Liver (tissue), 10 donors: ENCODE measurements at places on chromosomes 3 and 15. TPM values are rescaled to one million over a fixed set of nuclear protein-coding genes. Genes with fewer than 3 reads are reported as not detected.

- no peaks in the 10 kb centered on the region for H3K4me1 ChIP-seq
- H3K4me3 ChIP-seq, result no peak overlapping the region
- no peak for DNase-seq
- H3K36me3 ChIP-seq, result no peaks in the 10 kb centered on the region
- H3K27ac ChIP-seq, result no peak overlapping the region
Observed at GRCh38 chr3:8576841-8577571, 67.6 kb downstream of the SSUH2 start.

DNA sequence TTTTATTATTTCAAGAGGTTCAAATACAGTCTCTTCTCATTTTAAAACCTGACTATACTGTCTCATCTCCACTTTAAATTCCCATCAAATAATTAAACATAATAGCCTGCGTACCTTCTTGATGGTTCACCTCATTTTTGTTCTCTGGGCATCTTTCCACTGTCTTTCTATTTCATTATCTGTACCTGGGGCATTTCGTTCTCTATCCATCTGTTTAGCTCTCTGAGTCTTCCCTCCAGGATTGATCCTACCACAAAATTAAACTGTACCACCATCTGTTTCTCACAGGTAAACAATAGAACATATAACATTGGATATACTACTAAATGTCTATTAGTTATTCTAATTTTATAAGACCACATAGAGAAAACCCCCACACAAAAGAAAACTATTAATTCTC lies 1331.4 kb downstream of the NSUN3 start:
- no peak overlapping the region for H3K27ac ChIP-seq
- no peaks in the 10 kb centered on the region for H3K27me3 ChIP-seq
- H3K4me1 ChIP-seq, result no peaks in the 10 kb centered on the region
- no peaks in the 10 kb centered on the region for H3K36me3 ChIP-seq
- no peak overlapping the region for H3K4me3 ChIP-seq

DNA sequence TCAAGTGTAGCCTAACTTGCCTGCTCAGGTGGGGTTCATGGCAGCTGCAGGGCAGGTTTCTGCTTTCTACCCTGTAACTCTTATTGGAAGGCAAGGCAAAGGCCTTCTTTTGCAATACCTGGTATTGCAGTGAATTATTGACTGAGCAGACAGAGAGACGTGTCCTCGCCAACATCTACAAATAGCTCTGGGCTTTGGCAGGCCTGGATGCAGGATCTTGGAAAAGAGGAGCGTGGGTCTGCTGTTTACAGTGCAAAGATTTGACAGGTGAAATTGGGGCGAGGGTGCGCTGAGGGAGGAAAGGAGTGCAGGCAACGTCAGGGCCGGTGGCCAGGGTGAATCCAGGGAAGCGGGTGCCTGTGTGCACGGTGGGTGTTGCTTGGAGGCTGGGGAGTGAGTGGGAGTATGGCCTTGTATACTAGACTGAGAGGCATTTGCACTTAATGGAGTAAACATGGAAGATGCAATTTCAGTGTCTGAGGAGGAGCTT lies 44.5 kb downstream of the ST6GAL1 start:
- peaks cover 51% of the 10 kb centered on the region for H3K4me1 ChIP-seq
- H3K36me3 ChIP-seq, result peaks cover 4% of the 10 kb centered on the region
- peak overlapping the region; percentile 98 for H3K27ac ChIP-seq
- H3K27me3 ChIP-seq, result no peaks in the 10 kb centered on the region
- DNase-seq, result peak; percentile 53

- H3K36me3 ChIP-seq, result peaks cover 4% of the 10 kb centered on the region
- H3K27me3 ChIP-seq, result no peaks in the 10 kb centered on the region
- no peaks in the 10 kb centered on the region for H3K4me1 ChIP-seq
- no peak for DNase-seq
Observed at GRCh38 chr15:44726568-44727484, 9.5 kb upstream of the TRIM69 start.

DNA sequence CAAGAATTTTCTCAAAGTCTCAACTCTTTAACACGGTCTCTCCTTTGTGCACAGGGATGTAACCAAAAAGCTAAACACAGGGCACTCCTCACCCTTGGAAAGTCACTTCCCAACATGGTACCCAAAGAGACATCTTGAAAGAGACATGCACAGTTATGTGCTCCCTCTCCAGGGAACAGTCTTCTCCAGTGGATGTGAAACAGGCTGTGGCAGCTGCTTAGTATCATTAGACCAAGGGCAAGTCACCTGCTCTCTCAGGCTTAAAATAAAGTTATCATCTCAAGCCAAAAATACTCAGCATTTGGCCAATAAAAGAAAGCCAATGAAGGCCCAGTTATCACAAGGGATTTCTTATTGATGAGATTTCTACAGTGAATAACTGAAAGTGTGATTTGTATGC lies 128.3 kb downstream of the WDR76 start:
- no peak overlapping the region for H3K4me3 ChIP-seq
- no peak overlapping the region for H3K27ac ChIP-seq
- H3K27me3 ChIP-seq, result peaks cover 2% of the 10 kb centered on the region
- H3K36me3 ChIP-seq, result no peaks in the 10 kb centered on the region

DNA sequence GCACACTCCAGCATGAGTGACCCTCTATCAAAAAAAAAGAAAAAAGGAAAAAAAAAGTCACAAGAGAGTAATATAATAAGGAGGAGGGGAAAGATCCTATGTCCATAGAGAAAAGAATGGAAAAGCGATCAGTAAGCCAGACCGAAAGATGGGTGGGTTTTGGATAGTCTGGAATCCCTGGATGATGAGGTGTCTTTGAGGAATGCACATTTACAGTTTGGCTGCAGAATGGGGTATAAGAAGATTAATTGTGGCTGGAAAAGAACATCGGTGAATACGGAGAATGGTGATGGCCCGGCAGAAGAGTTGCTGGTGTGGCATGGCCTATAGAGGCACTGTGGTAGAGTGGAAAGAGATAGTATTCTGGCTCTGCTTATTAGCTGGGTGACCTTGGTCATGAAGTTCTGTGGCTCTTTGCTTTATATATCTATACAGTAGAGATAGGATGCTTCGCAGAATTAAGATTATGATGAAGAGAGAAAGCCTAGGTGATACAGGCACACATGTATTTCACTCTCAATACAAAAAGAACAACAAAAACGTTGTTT lies 187.9 kb downstream of the AKAP13 start:
- no peak for DNase-seq
- H3K27me3 ChIP-seq, result no peaks in the 10 kb centered on the region
- peaks cover 6% of the 10 kb centered on the region for H3K4me1 ChIP-seq
- no peak overlapping the region for H3K4me3 ChIP-seq
- H3K27ac ChIP-seq, result no peak overlapping the region
- no peaks in the 10 kb centered on the region for H3K36me3 ChIP-seq

GRCh38 chr3:9399746-9400145 lies 2.3 kb downstream of the SETD5 start:
- peak; percentile 45 for DNase-seq
- peak overlapping the region; percentile 98 for H3K27ac ChIP-seq
- H3K4me3 ChIP-seq, result peak overlapping the region; percentile 85

- H3K4me1 ChIP-seq, result peaks cover 5% of the 10 kb centered on the region
- peaks cover 19% of the 10 kb centered on the region for H3K27me3 ChIP-seq
- no peak for DNase-seq
- H3K27ac ChIP-seq, result no peak overlapping the region
- H3K36me3 ChIP-seq, result no peaks in the 10 kb centered on the region
- no peak overlapping the region for H3K4me3 ChIP-seq
Observed at GRCh38 chr15:34494084-34494399, 56.4 kb upstream of the GOLGA8A start.

GRCh38 chr3:123800362-123800682 lies 83.8 kb downstream of the MYLK start:
- no peaks in the 10 kb centered on the region for H3K27me3 ChIP-seq
- peaks cover 3% of the 10 kb centered on the region for H3K4me1 ChIP-seq
- no peak overlapping the region for H3K4me3 ChIP-seq
- no peaks in the 10 kb centered on the region for H3K36me3 ChIP-seq
- no peak for DNase-seq
- H3K27ac ChIP-seq, result no peak overlapping the region

DNA sequence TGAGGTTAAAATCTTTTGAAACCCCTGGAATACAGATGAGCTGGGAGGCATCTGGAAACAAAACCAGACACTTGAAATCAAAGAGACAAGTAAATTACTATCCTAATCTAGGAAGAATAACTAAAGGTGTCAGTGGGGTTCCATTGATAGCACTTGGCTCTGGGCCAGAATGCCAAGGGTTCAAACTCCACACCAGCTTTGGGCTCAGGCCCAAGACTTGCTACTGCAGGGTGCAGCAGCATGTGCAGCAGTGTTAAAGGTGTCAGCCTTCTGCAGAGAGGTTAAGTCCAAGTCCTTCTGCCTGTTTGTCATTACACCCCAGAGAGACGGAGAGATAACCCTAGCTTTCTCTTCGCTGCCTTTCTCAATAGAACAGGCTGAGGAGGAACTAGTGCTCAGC lies 273.9 kb downstream of the TIGIT start:
- H3K27me3 ChIP-seq, result no peaks in the 10 kb centered on the region
- no peaks in the 10 kb centered on the region for H3K36me3 ChIP-seq
- no peak overlapping the region for H3K4me3 ChIP-seq

- no peaks in the 10 kb centered on the region for H3K36me3 ChIP-seq
- no peaks in the 10 kb centered on the region for H3K4me1 ChIP-seq
- no peak overlapping the region for H3K27ac ChIP-seq
- H3K4me3 ChIP-seq, result no peak overlapping the region
- no peaks in the 10 kb centered on the region for H3K27me3 ChIP-seq
Observed at GRCh38 chr3:85304360-85304964, 345.7 kb downstream of the CADM2 start.

- H3K27ac ChIP-seq, result no peak overlapping the region
- no peaks in the 10 kb centered on the region for H3K4me1 ChIP-seq
- H3K36me3 ChIP-seq, result no peaks in the 10 kb centered on the region
- no peak overlapping the region for H3K4me3 ChIP-seq
Observed at GRCh38 chr3:129330409-129330808, 51.7 kb downstream of the HMCES start.

DNA sequence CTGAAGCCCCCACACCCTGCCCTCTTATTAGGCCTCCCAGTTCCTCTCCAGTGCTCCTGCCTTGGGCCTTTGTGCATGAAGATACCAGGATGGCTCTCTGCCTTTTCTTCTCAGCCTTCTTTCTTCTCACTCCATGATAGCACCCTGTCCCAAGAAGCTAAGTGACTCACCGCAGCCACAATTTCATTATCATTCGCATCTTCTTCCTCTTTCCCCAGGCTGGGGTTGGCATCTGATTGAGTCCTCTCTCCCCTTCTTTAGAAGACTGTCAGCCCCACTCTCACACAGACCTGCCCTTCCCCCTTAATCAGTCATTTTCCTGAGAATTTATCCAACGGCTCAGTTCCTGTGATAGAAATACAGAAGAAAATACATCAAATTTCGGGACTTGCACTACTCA lies 102.0 kb downstream of the STAC start:
- no peaks in the 10 kb centered on the region for H3K27me3 ChIP-seq
- no peaks in the 10 kb centered on the region for H3K4me1 ChIP-seq
- no peak overlapping the region for H3K27ac ChIP-seq
- no peak for DNase-seq
- no peak overlapping the region for H3K4me3 ChIP-seq

- no peak overlapping the region for H3K27ac ChIP-seq
- H3K27me3 ChIP-seq, result no peaks in the 10 kb centered on the region
- H3K4me3 ChIP-seq, result no peak overlapping the region
- no peaks in the 10 kb centered on the region for H3K4me1 ChIP-seq
Observed at GRCh38 chr15:70576696-70577095, 186.7 kb downstream of the UACA start.

GRCh38 chr3:59774634-59775033 lies 724.8 kb upstream of the CFAP20DC start:
- no peaks in the 10 kb centered on the region for H3K36me3 ChIP-seq
- no peaks in the 10 kb centered on the region for H3K4me1 ChIP-seq
- H3K27ac ChIP-seq, result no peak overlapping the region
- H3K4me3 ChIP-seq, result no peak overlapping the region
- no peak for DNase-seq
- H3K27me3 ChIP-seq, result no peaks in the 10 kb centered on the region

DNA sequence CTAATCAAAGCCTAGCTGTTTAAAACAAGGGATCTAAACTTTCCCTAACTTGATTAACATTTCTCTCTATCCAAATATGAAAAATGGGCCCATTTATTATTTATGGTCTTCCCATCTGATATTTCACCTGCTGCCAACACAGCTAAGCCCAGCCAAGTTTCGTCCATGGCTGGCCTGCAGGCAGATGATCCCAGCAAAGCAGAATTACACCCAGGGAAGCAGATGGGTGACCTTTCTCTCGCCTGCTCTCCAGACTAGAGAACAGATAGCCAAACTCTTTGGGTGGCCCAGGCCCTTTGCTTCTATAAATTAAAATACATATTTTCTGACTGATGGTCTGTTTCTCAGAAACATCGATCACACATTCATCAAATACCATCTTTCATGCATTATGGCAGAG lies 1038.8 kb downstream of the AGBL1 start:
- H3K4me3 ChIP-seq, result no peak overlapping the region
- no peak overlapping the region for H3K27ac ChIP-seq
- H3K27me3 ChIP-seq, result no peaks in the 10 kb centered on the region
- no peaks in the 10 kb centered on the region for H3K4me1 ChIP-seq
- no peaks in the 10 kb centered on the region for H3K36me3 ChIP-seq

DNA sequence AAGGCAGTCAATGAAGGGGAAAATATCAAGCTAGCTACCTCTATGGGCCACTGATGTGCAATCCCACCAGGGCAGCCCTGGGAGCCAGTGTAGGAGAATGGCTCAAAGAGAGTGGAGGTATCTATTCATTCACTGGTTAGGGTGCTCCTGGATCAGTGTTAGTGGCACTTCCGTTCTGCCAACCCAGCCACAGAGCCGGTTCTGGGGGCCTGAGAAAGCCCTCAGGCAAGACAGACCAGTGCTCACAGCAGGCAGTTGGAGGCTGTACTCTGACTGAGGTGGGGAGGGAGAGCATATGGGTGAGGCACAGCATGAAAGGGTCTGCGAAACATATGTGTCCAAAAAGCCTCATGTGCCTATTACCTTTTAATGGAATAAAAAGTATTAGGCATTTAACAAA lies 109.3 kb downstream of the KCNMB2 start:
- H3K4me1 ChIP-seq, result no peaks in the 10 kb centered on the region
- H3K27me3 ChIP-seq, result no peaks in the 10 kb centered on the region
- no peak overlapping the region for H3K4me3 ChIP-seq
- H3K36me3 ChIP-seq, result no peaks in the 10 kb centered on the region
- DNase-seq, result no peak

ITIH3 gene
- 507 TPM for total RNA-seq

TMC3 gene
- not detected for total RNA-seq

PLA2G4E gene
- total RNA-seq, result not detected

ZNF662 gene
- total RNA-seq, result 2.8 TPM

IDH2 gene
- 318 TPM for total RNA-seq

IL12A gene
- total RNA-seq, result 0.09 TPM

ZNF80 gene
- not detected for total RNA-seq

PSMA4 gene
- total RNA-seq, result 95.3 TPM

ABI3BP gene
- total RNA-seq, result 4.2 TPM

GOLGA8S gene
- total RNA-seq, result 0.05 TPM

MUC4 gene
- total RNA-seq, result not detected

LIPC gene
- 136 TPM for total RNA-seq

CMTM8 gene
- total RNA-seq, result 4.3 TPM

DUOXA2 gene
- not detected for total RNA-seq

C3orf22 gene
- total RNA-seq, result not detected

CCDC54 gene
- total RNA-seq, result not detected

GABRA5 gene
- not detected for total RNA-seq

PTH1R gene
- 28.4 TPM for total RNA-seq

CP gene
- total RNA-seq, result 1,260 TPM

SLC2A2 gene
- 434 TPM for total RNA-seq

MAGEL2 gene
- total RNA-seq, result 0.09 TPM

RETNLB gene
- total RNA-seq, result not detected

FAM131A gene
- 3.5 TPM for total RNA-seq
